ENCODE measurements at places on chromosomes 12 and 14.
A peak's percentile ranks its signal among the peaks of the same experiment; 100 is the strongest.

GRCh38 chr12:29980304-29980703 lies 196.6 kb upstream of the TMTC1 start:
- no peak for DNase-seq

DNA sequence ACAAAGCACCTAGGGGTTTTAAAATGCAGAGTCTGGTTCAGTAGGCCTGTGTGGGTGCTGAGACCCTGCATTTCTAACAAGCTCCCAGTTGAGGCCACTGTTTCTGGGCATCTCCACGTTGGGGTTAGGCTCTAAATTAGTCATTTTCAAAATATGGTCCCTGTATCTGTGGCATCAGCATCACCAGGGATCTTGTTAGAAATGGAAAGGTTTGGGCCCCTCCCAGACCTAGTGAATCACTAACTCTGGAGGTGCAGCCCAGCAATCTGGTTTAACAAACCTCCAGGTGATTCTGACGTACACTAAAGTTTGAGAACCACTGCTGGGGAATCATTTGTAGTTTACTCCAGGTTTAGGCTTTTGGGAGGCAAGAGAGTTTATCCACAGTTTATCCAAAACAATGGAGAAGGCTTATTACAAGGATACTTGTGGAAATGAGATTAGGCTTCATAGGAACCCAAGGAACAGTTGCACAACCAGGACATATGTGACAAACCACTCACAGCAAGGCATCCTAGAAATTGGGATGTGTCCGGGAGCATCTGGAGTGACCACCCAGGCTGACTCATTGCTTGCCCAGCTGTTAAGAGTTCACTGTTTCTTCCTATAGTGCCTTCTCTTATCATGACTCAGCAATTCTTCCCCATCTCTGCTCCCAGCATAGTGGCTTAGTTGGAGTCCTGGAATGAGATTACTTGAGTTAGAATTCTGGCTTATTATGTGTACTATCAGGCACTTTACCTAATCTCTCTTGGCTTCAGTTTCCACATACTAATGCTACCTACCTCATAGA lies 71.6 kb upstream of the STXBP6 start:
- no peak for DNase-seq

GRCh38 chr12:57498132-57498502 lies 10.2 kb downstream of the MARS1 start:
- no peak for DNase-seq

DNA sequence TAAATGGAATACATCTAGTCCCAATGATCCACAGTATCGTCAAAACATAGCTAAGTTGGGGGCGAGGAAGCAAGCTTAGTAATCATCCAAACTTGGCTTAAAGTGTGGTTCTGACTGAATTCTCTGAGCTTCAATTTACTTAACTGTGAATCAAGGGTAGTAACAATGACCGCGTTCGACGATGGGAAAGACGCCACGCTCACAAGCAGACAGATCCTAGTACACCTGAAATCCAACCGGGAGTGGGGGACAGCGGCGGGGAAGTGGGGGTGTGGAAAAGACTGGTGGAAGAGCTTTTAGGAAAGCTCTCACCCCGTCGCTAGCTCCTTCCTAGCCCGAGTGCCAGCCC lies 433 bp downstream of the COX16 start:
- DNase-seq: no peak

- DNase-seq: no peak
These were observed 232.0 kb downstream of the GRIN2B start for GRCh38 chr12:13749389-13749788.

DNA sequence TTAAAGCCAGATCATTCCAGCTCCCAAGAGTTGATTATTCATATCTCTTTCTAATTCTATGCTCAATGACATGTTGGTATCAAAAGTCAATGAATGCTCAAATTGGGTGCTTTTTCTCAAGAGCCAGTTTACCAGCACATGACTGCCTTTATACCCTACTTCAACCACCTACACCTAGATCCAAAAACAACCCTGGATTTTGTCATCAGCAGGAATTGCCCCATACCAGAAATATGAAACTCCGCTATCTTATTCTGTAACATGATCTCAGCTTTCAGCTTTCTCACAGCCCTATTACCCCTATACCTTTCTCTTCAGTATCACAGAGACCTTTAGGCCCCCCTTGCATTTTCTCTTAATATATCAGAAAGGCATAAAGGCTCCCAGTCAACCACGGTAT lies 32.3 kb upstream of the ESR2 start:
- no peak for DNase-seq

GRCh38 chr14:74695406-74695805 lies 17.5 kb downstream of the AREL1 start:
- DNase-seq: peak; percentile 50

DNA sequence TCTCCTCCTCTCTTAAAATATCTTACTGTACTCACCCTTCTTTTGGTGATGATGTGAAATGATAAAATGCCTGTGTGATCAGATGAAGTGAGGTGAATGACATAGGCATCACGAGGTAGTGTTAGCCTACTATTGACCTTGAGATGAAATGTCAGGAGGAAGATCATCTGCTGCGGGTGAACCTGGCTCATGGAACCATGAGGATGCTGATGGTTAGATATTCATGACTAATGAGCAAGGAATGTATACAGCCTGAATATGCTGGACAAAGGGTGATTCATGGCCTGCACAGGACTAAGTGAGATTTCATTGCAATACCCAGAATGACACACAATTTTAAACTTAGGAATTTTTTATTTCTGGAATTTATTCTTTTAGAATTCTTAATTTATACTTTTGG lies 89.6 kb downstream of the DAAM1 start:
- DNase-seq: no peak

DNA sequence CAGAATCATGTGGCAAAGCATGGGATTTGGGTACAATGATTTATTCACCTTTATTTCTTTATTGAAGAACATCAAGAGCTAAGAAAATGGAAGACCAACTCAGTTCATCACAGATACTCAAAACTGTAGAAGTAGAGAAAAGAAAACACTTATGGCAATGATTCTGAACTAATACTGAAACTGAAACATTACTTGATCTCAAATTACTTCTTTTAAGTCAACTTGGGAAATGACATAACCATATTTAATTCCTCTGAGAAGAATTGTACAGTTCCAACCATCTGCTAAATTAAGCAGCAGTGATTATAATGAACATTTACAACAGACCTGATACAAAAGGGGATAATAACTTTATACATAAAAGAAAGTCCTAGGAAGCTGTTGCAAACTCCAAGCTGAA lies 466.5 kb downstream of the TMTC2 start:
- no peak for DNase-seq

DNA sequence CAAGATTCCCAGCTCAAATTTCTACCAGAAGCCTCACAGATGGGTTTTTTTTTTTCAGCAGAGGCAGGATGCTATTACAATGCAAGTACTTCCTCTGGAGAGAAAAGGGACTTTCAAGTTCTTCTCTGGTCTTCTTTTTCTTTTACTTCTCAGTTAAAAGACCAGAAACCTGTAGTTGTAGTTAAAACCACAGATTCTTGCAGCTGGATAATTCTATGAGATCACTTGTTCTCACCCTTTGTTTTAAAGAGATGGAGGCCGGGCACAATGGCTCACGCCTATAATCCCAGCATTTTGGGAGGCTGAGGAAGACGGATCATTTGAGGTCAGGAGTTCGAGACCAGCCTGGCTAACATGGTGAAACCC lies 47.6 kb upstream of the OVCH1 start:
- DNase-seq: no peak

GRCh38 chr14:93997082-93997481 lies at the start of gene CCDC197:
CCDC197 (plus strand) TSS chr14:93997301; CDS start chr14:93998132, 831 bp downstream.
- DNase-seq: no peak

- DNase-seq: no peak
These were observed 110.2 kb downstream of the KIF21A start for GRCh38 chr12:39332661-39333175.

- no peak for DNase-seq
These were observed 96.1 kb downstream of the SCN8A start for GRCh38 chr12:51687177-51687576.

- DNase-seq: no peak
These were observed 643.8 kb upstream of the ALG10B start for GRCh38 chr12:37672655-37673260.

DNA sequence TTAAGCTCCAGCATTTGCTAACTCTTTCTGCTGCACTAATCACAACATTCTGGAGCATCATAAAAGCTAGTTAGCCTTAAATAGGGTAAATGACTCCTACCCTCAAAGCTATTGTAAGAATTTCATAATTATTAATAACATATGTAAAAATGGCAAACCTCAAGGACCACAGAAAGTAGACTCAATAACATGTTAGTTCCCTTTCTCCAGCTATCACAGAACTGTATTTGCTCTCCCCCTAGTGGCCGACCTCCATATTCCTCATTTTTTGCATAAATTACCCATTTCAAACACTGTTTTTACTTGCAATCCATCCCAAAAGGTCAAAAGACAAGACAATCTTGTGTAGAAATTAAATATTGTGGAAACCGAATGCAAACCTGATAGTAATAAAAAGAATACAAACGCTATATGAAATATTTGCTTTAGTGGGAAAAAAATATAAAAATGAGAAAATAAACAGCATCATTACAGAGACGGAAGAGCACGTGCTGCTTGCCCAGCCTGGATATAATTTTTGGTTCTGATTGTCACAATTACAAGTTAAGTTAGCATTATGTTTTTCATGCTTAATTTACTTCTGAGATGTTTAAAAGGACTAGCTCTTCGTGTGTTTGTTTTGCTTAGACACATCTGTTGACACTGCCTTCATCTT lies 97.9 kb downstream of the RERGL start:
- DNase-seq: peak; percentile 4
